Activated T-cell treated with anti-CD3 and anti-CD28 coated beads for 24 hours (primary cell): ENCODE measurements at places on chromosomes 2 and 18.
A peak's percentile ranks its signal among the peaks of the same experiment; 100 is the strongest.

DNA sequence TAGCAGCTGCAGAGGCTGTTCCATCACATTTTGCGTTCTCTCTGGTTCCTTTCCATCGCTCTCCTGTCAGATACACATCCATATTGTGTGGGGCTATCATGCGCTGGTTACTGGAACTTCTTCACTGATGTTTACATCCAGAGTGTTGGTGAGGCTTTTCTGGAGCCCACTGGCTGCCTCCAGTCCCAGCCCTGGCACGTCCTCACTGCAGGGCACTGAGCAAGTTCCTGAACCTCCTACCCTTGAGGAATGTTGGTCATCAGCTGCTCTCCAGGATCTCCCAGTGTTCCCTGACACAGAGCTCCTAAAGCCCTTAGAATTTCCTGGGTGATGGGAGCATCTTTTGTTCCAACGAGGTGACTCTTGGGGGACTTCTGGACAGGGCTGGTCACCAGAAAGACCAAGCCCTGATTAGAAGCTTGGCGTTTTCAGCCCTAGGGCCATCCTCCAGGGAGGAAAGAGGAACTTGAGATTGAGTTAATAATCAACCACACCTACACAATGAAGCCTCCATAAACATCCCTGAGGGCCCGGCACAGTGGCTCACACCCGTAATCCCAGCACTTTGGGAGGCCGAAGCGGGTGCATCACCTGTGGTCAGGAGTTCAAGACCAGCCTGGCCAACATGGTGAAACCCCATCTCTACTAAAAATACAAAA lies 81.3 kb downstream of the TFCP2L1 start:
- no peak for DNase-seq

- no peak for DNase-seq
These were observed 117.6 kb upstream of the FOSL2 start for GRCh38 chr2:28274911-28275685.

DNA sequence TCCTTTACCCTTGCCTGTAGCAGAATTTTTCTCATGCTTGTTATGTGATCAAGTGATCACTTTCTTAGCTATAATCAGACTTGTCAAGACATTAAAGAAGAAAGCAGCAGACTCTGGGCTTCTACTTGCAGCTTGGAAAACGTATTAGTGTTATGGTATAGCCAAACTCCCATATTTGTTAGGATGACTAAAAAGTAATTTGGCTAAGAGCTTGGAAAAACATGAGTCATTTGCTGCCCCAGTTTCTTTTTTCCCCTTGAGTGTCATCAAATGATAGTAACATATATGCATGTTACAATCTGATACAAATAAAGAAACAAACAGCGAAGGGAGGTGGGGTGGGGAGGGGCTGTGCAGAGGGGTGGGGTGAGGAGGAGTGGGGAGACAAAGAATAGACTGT lies 155.5 kb downstream of the IKZF2 start:
- DNase-seq: no peak

DNA sequence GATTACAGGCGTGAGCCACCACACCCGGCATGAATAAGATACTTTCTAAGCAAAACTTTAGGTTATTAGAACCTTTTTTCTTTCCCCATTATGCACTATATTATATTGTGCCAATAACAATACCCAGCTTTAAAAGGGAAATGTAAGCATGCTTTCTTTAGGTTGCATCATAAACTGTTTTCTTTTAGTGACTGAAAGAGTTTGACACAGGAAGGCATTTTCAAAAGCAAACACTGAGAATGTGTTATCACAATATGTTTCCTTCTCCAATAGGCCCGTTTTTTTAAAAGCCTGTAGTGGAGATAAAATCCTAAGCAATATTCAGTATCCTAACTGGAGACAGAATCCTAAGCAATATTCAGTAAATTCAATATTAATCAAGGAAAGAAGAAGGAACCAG lies 16.7 kb upstream of the EPB41L5 start:
- DNase-seq: no peak

DNA sequence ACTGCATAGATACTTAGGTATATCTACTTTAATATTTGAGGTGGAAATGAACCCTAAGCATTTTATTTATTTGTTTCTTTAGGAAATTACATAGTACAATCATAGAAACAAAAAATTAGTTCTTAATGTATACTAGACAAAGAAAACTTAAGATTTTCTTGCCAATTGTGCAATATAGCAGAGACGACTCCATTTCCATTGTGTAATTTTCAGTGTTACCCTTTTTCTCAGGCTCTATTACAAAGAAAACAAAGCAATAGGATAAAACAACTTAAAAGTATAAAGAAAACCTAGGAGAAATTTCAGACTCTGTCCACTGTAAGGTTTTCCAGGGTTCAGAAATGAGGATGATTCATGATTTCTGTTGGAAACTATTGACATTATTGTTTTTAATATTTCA lies 89.0 kb upstream of the SERTAD2 start:
- no peak for DNase-seq

GRCh38 chr2:29865512-29865911 lies 55.9 kb downstream of the ALK start:
- no peak for DNase-seq

DNA sequence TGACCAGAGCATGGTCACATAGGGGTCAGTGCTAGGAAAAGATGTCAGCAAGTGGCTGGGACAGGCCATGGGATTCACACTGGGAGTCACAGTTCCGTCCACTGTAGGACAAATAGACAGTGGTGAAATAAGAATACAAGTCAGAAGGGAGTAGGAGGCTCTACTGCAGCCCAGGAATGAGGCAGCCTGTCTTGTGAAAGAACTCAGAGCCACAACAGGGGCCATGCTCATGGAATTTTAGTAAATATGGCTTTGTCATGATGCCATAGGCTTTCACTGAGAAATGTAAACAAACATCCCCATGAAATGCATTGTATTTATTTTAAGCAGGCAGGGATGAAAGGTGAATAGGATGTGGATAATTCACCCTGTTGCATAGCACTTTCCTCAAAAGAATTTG lies 504.3 kb downstream of the SOX11 start:
- no peak for DNase-seq

DNA sequence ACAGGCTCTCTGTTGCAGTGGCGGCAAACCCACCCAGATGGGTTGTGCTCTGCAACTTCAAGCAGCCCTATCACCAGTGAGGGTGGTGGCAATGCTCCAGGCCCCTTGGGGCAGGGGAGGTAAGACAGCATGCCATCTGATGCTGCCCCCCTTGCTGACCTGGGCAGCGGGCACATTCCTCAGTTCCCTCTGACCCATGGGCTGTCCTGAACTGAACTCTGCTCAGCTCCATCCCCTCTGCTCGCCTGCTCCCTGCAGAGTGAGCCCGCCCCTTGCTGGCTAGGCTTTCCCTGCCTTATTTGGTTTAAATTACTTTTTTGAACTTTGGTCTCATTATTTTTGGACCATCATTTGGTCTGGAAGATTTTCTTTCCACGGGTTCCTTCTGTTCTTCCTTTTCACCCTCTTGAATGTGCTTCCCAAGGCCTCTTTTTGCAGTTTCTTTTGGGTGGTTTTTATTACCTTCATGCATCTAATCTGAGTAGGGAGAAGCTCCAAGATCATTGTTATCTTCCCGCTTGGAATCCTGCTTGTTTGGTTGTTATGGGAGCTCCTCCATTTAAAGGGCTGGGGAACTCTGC lies 565.4 kb downstream of the TNS1 start:
- no peak for DNase-seq

DNA sequence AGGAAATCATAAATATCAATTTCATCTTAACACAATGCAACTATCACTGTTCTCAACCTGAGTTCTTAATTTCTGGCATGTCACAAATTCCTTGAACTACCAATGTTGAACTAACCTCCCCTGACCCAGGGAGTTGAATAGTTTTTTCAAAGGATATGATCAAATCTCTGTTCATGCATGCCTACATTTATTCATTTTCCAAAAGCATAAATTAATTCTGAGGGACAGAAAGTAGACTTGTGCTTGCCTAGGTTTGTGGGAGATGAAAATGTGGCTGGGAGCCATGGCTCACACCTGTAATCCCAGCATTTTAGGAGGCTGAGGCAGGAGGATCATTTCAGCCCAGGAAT lies 175.7 kb downstream of the TGIF1 start:
- DNase-seq: no peak

- no peak for DNase-seq
These were observed 98.1 kb downstream of the MYO3B start for GRCh38 chr2:170276056-170276455.

- DNase-seq: no peak
These were observed 70.8 kb downstream of the INPP4A start for GRCh38 chr2:98515250-98515991.

GRCh38 chr2:70927138-70927537 lies 8.6 kb upstream of the ATP6V1B1 start:
- DNase-seq: no peak

DNA sequence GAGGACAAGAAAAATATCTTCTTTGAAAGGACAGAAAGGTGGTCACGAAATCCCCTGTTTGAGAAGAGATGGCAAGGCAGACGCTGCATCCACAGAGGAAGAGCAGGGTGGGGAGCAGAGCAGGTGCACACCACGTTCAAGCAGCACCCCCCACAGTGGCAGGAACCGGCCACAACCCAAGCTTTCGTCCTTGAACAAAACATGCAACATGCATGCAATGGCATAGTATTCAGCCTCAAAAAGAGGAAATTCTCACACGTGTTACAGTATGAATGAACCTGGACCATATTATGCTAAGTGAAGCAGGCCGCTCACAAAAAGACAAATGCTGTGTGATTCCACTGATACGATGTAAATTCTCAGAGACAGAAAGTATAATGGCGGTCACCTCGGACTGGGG lies 51.4 kb downstream of the CMPK2 start:
- no peak for DNase-seq

DNA sequence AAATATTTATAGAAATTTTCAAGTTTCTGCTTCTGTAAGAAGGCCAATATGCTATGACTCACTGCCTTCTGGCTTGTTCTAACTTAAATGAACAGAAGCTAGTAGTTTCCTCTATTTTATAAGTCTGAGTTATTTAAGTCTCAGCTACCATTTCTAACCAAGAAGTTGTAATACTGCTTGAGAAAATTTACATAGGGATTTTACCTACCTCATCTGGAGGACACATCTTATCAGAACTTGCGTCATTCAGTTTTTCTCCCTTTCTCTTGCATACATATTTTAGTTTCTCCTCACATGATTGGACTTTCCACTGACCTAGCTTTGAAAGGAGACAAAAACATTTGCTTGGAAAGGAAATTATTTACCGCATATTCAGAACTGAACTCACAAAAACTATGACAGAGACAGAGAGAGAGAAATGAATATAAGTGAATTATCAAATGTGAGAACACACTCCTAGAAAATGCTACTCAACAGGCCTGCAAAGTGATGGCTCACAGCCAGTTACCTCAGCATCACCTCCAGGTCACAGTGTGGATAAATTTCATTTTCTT lies 81.1 kb upstream of the CD302 start:
- no peak for DNase-seq

GRCh38 chr18:63245600-63245999 lies 74.0 kb downstream of the BCL2 start:
- DNase-seq: no peak

DNA sequence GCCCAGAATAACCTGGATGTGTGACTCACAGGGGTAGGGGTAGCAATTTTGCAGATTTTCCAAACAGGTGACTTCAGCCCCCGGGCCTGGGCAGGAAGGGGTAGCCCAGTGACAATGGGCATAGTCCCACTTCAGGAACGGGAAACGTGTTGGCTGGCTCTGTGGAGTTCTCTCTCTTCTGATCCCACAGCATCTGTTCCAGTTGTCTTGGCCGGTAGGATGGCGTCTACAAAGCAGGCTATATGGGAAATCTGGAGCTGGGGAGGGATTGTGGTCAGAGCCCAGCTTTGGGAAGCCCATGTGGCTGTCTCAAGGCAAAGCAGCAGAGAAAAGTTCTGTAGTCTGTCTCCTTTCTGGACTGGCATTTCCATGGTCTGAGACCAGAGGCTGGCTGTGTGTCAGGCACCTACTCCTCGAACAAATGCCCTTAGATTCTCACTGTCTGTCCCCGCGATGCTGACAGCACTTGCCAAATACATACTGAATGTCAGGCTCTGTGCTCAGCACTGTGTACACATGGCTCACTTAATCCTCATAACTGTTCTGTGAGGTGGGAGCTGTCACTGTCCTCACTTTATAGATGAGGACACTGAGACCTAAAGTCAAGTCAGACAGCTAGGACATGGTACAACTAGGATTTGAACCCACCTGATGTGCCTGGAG lies 17.9 kb upstream of the TMEM214 start:
- no peak for DNase-seq

DNA sequence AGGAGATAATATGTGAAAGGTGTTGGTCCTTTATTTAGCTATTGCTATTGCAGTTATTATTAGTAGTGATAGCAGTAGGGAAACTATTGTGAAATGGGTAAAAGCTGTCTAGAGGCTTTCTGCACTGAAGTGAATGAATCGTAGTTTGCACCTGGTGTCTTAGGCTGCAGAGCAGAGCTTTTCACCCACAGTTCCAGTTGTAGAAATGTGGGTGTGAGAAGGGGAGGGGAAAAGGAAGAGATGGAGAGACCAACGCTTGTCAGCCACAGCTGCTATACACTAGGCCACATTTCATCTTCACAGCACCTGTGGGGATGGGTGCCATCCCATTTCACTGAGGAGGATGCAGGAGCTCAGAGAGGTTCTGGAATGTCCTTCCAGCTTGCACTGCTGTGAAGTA lies 50.0 kb downstream of the TRPM8 start:
- no peak for DNase-seq

- DNase-seq: no peak
These were observed 32.0 kb downstream of the NEDD4L start for GRCh38 chr18:58076052-58076451.

GRCh38 chr2:218960309-218961165 lies 1.1 kb downstream of the CDK5R2 start:
- DNase-seq: no peak

DNA sequence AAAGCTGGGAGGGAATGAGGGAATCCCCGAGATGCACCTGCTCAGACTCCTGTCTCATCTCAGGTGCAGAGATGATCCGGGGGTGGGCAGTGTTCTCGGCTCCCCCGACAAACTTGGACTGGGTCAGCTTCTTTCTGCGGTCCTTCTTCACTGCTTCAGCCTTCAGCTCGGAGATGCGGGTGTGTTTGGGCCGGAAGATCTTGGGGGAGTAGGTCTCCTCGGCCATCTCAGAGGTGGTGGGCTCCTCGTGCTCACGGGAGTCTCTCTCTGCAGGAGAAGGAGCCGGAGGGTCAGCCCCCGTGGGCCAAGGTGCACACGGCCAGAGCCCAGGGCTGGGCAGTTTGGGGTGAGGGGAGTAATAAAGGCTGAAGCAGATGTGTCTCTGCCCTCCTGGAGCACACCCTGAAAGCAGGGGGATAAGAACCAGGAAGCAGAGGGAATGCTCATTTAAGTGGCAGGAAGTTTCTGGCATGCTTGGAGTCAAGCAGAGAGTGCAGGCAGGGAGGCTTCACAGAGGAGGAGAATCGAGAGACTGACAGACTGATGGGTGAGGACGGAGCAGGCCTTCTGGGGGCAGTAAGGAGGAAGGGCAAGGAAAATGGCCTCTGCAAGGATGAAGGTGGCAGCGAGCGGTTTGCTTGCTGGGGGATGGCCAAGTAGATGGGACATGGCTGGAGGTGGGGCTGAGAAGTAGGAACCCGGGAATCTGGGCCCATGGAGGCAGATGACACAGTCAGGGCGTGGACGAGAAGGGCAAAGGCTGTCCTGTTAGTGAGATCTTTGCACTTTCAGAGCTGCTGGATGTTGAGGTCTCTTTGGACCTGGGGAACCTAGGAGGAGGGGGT lies 16.3 kb downstream of the IGFBP5 start:
- no peak for DNase-seq

- no peak for DNase-seq
These were observed 226.0 kb upstream of the ITGA4 start for GRCh38 chr2:181231151-181231550.

GRCh38 chr2:208025037-208025813 lies at the start of gene PLEKHM3:
Gene PLEKHM3, minus strand, starts transcription at chr2:208025527. Its CDS starts 23,888 bp downstream, at chr2:208001639.
- DNase-seq: peak; percentile 72
